ENCODE measurements at places on chromosomes 11 and 22.

- no peak for DNase-seq
Measured at GRCh38 chr22:43126501-43127165, 16.1 kb downstream of the BIK start.

- DNase-seq = no peak
Measured at GRCh38 chr11:74412733-74413359, 14.6 kb upstream of the PGM2L1 start.

DNA sequence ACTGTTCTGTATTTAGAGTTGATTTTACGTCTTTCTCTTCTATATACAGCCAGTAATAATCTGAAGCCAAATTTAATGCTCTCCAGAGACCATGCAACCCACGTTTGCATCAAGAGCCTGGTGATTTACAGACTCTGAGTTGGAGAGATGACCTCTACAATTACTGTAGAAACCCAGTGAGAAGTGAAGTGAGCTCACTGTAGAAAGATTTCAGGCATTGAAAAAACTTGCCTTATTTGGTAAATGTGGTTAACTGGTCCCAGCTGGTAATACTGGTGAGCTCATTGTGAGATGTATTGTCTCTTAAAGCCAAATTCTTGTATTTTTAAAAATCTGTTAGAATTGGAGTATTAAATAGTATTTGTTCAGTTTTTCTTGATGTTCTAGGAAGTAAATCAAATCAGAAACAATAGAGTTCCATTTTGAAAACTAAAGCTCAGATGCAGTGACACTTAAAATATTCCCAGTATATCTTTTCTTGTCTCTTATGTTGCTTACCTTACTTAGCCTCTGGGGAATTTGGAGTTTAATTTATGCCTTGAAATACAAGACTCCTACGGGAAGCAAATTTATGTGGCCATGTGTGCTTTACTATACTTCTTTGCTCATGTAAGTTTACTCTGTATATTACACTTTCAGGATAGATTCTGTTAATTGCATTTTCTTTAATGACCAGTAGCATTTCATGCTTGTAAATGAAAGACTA, 189.9 kb downstream of the ARHGAP42 start:
- DNase-seq = no peak

GRCh38 chr11:89220684-89221339, 43.1 kb downstream of the TYR start:
- no peak for DNase-seq

GRCh38 chr11:31974366-31975136, 116.3 kb upstream of the RCN1 start:
- DNase-seq = no peak

- no peak for DNase-seq
Measured at GRCh38 chr11:70455354-70455753, 57.0 kb downstream of the CTTN start.
